ENCODE measurements at places on chromosomes 16 and 17.

- no peak for DNase-seq
Measured at GRCh38 chr16:79923431-79923830, 322.9 kb upstream of the MAF start.

DNA sequence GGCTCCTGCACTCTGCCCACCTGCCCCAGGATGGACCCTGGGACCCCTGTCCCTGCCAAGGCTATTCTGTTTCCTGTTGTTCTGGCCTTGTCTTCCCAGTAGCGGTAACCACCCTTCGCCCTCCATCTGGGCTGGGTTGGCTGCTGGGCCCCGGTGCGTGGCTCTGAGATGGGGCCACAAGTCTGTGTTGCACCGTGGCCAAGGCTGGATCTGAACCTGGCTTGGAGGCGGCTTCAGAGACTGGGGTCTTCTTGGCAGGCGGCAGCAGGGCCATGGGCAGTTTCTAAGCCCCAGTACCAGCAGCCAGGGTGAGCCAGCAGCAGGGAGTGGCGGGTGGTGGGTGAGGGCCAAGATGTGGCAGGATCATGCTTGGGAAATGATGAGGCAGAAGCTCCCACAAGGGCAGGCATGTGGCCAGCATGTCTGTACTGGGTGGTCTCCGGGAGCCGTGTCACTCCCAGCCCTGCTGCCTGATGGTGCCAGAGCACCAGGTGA lies 12.6 kb downstream of the MAP2K3 start:
- no peak for DNase-seq

GRCh38 chr16:71628810-71629209 lies 2.8 kb downstream of the MARVELD3 start:
- no peak for DNase-seq

DNA sequence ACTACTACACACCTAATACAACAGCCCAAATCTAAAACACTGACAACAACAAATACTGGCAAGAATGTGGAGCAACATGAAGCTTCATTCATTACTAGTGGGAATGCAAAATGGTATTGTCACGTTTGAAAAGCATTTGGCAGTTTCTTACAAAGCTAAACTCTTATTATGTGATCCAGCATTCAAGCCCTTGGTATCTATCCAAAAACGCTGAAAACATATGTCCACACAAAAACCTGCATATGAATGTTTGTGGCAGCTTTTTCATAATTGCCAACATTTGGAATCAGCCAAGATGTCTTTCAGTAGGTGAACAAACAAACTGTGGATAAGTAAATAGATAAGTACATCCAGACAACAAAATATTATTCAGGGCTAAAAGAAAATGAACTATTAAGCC lies 501.1 kb upstream of the KIF2B start:
- no peak for DNase-seq

DNA sequence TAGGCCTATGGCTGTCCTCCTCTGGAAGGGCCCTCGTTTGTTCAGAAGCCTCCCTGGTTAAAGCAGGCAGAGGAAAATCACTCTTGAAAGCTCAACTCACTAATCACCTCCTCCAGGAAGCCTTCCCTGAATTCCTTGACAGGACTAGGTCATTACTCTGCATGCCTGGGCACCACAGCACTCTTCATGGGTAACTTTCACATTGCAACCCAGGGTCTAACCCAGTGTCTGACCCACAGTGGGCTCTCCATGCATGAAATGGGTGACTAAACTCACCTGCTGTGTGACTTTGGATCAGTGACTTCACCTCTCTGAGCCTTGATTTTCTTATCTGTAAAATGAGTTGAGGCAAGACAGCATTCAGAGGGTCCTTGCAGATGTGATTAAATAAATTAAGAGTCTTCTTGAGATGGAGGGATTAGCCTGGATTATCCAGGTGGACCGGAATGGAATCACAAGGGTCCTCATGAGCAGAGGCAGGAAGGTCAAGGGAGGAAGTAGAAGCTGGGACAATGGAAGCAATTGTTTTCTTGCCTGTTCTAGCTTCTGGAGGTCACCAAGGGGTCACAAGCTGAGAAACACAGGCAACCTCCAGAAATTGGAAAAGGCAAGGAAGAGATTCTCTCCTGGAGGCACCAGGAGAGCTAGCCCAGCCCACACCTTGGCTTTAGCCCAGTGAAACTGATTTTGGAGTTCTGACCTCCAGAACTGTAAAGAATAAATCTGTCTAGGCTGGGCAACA lies 3.8 kb upstream of the RAI1 start:
- no peak for DNase-seq

DNA sequence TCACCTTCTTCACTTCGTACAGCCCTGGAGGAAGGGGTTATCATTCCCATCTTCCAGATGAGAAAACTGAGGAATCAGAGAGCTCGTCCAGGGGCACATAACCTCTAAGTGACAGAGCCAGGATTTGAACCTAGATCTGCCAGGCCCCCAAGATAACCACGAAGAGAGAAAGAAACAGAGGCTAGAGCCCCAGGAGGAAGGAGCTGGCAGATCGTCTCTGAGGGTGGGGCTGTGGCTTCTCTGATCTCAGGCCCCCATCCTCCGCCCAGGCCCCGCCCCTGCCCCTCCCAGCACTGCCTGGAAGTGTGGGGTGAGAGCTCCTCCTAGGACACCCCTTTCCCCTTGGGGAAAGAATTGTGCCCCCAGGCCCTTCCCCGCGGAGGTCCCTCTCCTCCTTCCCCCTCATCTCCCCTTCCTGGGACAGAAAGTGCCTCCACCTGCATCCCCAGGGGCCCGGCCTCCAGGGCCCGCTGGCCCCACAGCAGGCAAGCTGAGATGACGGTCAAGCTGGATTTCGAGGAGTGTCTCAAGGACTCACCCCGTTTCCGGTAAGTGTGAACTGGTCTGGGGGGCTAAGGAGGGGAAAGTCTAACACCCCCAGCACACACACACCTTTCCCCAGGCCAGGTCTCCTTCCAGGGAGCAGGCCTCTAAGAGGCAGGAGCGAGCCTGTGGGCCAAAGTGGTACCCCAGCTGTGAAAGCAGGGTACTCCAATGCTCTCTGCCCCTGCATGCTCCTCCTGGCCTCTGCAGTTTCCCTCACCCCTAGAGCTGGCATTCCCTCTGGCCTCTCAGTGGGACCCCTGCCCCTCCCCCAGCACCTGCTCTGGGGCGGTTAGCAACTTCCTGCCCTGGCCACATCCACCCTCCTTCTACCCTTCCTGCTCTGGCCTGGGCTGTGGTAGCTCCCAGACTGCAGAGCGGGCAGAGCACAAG lies at the start of gene ACAP1:
ACAP1 (plus strand) TSS at position 290 of the 936 bp plus-strand sequence; CDS start at position 496, 206 bp downstream.
- peak; percentile 95 for DNase-seq

DNA sequence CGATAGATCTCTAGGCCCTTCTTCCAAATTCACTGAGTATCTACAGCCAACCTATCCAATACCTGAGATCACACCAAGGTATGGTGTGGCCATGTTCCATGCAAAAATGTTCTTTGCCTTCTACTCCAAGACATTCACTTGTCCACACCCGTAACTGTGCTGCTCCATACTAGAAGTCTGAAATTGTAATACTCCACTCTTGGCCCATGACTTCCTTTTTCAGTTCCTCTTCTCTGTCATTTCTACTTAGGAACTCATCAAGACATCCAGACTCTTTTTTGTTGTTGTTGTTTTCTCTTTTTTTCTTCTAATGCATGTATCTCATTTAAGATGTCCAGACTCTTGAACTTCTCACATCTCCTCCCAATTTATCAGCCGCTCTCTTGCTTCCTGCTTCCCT lies 42.5 kb upstream of the KSR1 start:
- no peak for DNase-seq

GRCh38 chr16:27489906-27490305 lies 59.8 kb downstream of the GTF3C1 start:
- DNase-seq, result no peak

DNA sequence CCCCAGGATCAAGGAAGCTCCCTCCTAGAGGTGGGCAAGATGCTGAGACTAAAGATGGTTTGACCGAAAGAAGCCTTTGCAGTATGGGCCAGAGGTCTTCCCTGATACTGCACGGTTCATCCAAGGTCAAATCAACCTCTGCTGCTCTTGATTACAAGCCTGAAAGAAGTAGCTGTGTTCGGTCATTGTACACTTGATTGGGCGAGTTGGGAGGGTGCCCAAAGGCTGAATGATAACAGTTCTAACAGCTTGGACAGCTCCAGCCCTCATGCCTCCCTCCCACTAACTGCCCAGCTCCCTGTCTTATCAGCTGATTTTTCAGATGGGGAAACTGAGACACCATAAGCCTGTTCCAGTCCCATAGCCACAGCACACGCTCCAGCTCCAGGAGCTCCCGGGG lies 42.8 kb downstream of the ABCC12 start:
- DNase-seq, result no peak

DNA sequence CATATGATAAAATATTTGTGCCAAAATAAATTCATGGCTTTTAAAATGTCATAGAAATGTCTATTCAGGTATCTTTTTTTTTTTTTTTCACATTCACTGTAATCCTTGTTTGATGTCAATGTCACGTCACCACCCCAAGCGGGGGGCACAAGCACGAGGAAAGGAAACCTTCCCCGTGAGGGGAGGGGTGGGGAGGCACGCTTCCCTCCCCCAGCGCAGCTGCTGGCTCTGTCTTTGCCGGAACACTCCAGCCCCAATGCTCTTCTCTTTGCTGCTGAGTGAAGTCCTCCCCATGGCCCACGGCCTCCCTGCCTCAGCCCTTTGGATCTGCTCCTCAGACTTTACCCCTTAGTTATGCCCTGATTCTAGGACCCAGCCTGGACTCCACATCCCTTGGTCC lies 1.5 kb downstream of the SLC35G3 start:
- no peak for DNase-seq

- DNase-seq, result no peak
Measured at GRCh38 chr17:70699408-70699807, 530.1 kb downstream of the KCNJ2 start.

- DNase-seq, result no peak
Measured at GRCh38 chr17:64073771-64074703, 53.6 kb upstream of the ICAM2 start.

DNA sequence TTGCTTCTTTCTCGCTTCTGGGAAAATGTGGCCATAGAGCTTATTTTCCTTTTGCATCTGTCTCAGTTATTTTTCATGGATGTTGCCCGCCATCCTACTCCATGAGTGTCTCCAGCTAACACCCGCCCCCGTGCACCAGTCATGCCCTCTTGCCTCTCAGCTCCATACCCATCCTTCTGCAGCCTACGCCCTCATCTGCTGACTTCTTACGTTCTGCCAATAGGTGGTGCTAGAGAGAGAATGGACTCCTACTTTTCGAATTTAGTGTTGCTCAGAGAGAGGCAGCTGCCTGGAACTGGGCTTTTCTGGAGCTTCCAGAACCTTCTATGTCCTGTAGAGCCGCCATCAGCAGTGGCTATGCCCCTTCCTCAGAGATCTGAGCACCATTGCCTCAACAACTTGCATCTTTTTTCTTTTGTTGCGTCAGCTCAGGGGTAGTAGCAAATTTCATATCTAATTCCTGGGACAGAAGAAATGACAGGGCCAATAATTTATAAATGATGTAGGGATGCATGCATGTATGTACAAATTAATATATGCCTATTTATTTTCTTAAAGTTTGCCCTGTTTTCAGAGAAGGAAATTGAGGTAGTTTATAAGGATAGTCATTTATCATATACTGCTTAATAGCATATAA lies 119.7 kb upstream of the MYOCD start:
- no peak for DNase-seq

GRCh38 chr17:1709971-1710806 lies at the start of gene TLCD2:
Gene TLCD2, minus strand, starts transcription at chr17:1710377. Its CDS starts 135 bp downstream, at chr17:1710242.
- DNase-seq, result no peak

DNA sequence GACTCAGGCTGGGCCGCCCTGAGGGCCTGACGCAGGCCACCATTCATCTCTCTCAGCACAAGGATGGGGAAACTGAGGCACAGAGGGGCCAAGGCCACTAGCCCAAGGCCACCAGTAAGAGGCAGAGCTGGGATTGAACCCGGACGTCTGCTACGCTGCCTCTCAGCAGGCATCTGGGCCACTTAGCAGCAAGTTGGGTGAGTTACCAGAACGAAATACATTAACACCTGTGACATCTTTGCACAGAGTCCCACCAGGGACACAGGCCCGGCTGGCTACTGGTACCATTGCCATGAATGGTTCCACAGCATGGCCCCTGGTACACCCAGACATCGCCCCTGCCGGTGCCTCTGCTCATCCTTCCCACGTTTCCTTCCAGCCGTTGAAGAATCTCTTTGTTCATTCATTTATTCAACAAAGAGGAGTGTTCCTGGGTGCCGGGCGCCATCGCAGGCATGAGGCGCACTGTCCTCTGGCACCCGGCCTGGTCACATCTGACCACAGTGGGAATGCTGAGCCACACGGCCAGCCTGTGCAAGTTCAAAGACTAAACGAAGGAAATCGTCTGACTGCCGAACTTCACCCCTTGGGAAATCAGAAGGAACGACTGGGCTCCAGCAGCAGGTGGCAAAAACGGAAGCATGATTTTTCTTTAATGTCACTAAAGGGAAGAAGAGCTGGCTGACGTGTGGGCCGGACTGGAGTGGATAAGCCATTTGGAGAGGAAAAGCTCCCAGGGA lies 7.4 kb upstream of the ZNF469 start:
- DNase-seq, result no peak

- no peak for DNase-seq
Measured at GRCh38 chr17:80287038-80287437, 26.4 kb downstream of the RNF213 start.

- DNase-seq, result no peak
Measured at GRCh38 chr17:36980280-36980761, 31.6 kb downstream of the AATF start.

GRCh38 chr17:49565948-49566491 lies 9.7 kb upstream of the NXPH3 start:
- no peak for DNase-seq

- DNase-seq, result no peak
Measured at GRCh38 chr16:47697826-47698225, 236.7 kb downstream of the PHKB start.

DNA sequence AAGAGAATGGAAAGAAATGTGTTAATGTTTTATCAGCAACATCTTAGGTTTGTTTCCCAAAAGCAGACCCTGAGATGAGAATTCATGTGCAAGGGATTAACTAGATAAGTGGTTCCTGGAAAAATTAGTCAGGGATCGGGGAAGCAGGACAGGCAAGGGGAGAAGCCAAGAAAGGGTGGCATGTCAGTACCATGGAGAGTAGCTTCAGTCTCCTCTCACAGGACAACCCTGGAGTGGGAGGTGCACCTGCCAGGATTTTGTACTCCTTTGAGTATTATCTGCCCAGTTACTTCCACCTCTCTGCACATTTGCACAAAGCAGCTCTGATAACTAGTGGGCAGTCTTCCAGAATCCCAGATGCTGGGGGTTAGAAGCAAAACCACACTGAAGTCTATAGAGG lies 117.0 kb downstream of the RGS9 start:
- DNase-seq, result no peak
